ENCODE measurements at places on chromosomes 1 and 21. TPM values are rescaled to one million over a fixed set of nuclear protein-coding genes. Genes with fewer than 3 reads are reported as not detected.

UBE2U gene
- not detected for total RNA-seq

- DNase-seq = no peak
- no peak overlapping the region for H3K27ac ChIP-seq
- H3K36me3 ChIP-seq = peaks cover 3% of the 10 kb centered on the region
- no peaks in the 10 kb centered on the region for H3K27me3 ChIP-seq
- H3K4me3 ChIP-seq = no peak overlapping the region
These were observed 64.7 kb downstream of the NRIP1 start for GRCh38 chr21:15000081-15000480.

DNA sequence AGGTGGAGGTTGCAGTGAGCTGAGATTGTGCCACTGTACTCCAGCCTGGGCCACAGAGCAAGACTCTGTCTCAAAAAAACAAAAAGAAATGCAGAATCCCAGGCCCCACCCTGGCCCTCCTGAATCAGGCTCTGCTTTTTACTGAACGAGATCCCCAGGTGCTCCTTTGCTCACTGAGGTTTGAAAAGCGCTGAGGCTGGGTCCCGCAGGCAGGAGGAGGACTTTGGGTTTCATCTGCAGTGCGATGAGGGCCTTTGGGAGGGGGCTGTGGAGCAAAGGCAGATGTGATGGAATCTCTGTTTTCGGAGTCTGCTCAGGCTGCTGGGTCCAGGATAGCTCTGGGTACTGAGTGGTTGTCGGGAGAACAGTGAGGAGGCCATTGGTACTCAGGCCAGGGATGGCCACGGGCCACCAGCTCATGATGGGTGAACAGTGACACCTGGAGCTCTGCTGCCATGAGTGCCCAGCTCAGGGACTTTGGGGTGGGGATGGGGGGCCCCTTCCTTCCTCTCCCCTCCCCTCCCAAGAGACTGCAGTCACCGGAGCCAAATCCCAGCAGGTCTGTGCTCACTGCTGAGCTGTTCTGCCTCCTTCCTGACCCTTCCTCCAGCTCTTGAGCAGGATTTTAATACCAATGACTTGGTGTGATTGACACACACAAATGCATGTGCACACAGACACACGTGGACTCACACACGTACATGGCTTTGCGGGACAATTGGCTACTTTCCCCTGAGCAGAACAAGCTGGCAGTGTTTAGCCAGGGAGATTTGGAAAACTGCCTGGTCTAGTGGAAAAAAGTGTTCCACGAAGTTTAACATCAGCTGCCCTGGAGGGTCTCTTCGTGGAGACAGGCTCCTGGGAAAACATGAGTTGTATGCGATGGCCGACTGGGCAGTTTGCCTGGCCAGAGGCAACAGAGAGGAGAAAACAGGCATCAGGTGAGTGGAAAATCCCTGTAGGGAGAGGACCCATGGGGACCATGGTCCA is 3.6 kb upstream of the DHRS3 start:
- peaks cover 25% of the 10 kb centered on the region for H3K4me1 ChIP-seq
- H3K36me3 ChIP-seq = no peaks in the 10 kb centered on the region
- no peaks in the 10 kb centered on the region for H3K27me3 ChIP-seq
- peak overlapping the region; percentile 96 for H3K27ac ChIP-seq
- no peak overlapping the region for H3K4me3 ChIP-seq

- H3K27ac ChIP-seq = peak overlapping the region; percentile 59
- no peak overlapping the region for H3K4me3 ChIP-seq
- H3K36me3 ChIP-seq = no peaks in the 10 kb centered on the region
- H3K27me3 ChIP-seq = no peaks in the 10 kb centered on the region
- DNase-seq = no peak
These were observed 145.4 kb downstream of the SLC45A1 start for GRCh38 chr1:8463144-8463927.

DNA sequence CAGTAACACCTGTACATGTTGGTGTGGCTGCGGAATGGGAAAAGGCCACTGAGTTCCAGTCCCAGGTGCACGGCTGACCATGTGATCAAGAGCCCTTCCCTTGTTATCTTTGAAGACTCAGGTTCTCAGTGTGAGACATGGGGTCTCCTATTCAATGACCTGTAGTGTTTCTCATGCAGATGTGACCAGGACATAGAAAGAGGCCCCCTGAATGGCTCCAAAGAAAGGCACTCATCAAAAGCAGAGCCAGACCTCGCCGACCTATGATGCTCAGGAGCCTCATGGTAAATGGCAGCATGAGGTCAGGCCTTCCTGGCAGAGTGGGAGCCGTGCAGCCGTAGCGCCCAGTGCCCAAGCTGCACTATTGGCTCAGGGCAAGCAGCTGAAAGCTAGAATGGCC is 42.3 kb upstream of the HAO2 start:
- peaks cover 19% of the 10 kb centered on the region for H3K4me1 ChIP-seq
- no peaks in the 10 kb centered on the region for H3K36me3 ChIP-seq

GRCh38 chr1:45319761-45320160 is 6.9 kb upstream of the HPDL start:
- H3K4me3 ChIP-seq = no peak overlapping the region
- no peaks in the 10 kb centered on the region for H3K4me1 ChIP-seq
- H3K27me3 ChIP-seq = no peaks in the 10 kb centered on the region

DNA sequence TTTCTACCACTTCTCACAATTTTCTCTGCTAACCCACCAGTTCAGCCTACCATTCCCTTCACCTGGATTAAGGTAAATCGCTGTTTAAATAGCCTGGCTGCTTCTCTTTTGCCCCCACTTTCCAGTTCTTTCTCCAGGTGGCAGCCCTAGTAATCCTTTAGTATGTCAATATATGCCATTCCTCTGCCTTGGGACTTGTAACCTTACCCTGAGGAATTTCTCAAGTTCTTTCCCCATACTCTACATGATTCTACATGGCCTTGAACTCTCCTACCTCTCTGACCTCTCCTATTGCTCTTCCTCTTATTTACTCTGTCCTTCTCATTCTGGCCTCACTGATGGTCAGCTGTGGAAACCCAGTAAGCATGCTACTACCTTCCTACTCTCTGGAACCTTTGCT is 546.0 kb downstream of the PLA2G4A start:
- no peaks in the 10 kb centered on the region for H3K4me1 ChIP-seq
- H3K4me3 ChIP-seq = no peak overlapping the region
- no peak for DNase-seq
- no peaks in the 10 kb centered on the region for H3K36me3 ChIP-seq

GRCh38 chr1:234861024-234861620 is 251.1 kb upstream of the IRF2BP2 start:
- H3K4me3 ChIP-seq = no peak overlapping the region
- H3K36me3 ChIP-seq = no peaks in the 10 kb centered on the region
- no peaks in the 10 kb centered on the region for H3K27me3 ChIP-seq
- H3K27ac ChIP-seq = no peak overlapping the region
- H3K4me1 ChIP-seq = peaks cover 5% of the 10 kb centered on the region
- no peak for DNase-seq

GRCh38 chr1:40664791-40665190 is 691 bp downstream of the RIMS3 start:
- no peaks in the 10 kb centered on the region for H3K36me3 ChIP-seq
- H3K4me3 ChIP-seq = peak overlapping the region; percentile 87
- DNase-seq = no peak
- H3K27ac ChIP-seq = no peak overlapping the region
- H3K4me1 ChIP-seq = peaks cover 14% of the 10 kb centered on the region
- no peaks in the 10 kb centered on the region for H3K27me3 ChIP-seq

FAM3B gene
- not detected for total RNA-seq

DNA sequence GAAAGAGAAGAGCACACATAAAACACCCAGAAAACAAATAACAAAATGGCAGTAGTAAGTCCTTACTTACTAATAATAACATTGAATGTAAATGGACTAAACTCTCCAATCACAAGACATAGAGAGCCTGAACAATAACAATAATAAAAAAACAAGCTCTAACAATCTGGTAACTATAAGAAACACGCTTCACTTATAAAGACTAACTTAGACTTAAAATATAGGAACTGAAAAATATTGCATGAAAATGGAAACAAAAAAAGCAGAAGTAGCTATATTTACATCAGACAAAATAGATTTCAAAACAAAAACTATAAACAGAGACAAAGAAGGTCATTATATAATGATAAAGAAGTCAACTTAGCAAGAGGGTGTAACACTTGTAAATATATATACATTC is 83.1 kb upstream of the LYPLAL1 start:
- DNase-seq = no peak
- no peaks in the 10 kb centered on the region for H3K36me3 ChIP-seq

GRCh38 chr1:210129092-210129491 is 103.5 kb upstream of the SERTAD4 start:
- H3K4me1 ChIP-seq = no peaks in the 10 kb centered on the region
- DNase-seq = no peak
- no peaks in the 10 kb centered on the region for H3K36me3 ChIP-seq
- peaks cover 27% of the 10 kb centered on the region for H3K27me3 ChIP-seq
- H3K4me3 ChIP-seq = no peak overlapping the region

DNA sequence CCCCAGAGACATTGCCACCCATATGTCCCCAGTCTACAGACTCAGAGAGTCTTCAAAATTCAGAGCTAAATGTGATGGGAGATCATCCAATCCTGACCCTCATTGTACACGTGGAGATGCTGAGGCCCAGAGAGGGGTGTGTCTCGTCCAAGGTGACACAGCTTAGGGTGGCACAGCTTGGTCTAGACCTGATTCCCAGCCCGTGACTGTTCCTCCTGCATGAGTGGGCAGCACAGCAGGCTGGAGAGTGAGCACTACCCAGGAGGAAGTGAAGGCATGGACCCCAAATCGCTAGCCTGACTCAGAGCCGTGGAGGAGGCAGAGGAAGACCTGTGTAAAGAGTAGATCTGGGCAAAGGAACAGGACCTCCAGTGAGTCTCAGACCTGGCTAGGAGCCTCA is 16.4 kb downstream of the S100A7 start:
- H3K27ac ChIP-seq = no peak overlapping the region
- H3K36me3 ChIP-seq = peaks cover 2% of the 10 kb centered on the region
- peaks cover 3% of the 10 kb centered on the region for H3K4me1 ChIP-seq
- DNase-seq = no peak
- H3K4me3 ChIP-seq = no peak overlapping the region

MOB3C gene
- 13.3 TPM for total RNA-seq

LAMC1 gene
- 0.70 TPM for total RNA-seq

GRCh38 chr21:18468790-18469189 is 65.2 kb upstream of the TMPRSS15 start:
- H3K36me3 ChIP-seq = no peaks in the 10 kb centered on the region
- no peak for DNase-seq
- H3K27me3 ChIP-seq = no peaks in the 10 kb centered on the region
- H3K4me1 ChIP-seq = no peaks in the 10 kb centered on the region

SHE gene
- 0.13 TPM for total RNA-seq

DNA sequence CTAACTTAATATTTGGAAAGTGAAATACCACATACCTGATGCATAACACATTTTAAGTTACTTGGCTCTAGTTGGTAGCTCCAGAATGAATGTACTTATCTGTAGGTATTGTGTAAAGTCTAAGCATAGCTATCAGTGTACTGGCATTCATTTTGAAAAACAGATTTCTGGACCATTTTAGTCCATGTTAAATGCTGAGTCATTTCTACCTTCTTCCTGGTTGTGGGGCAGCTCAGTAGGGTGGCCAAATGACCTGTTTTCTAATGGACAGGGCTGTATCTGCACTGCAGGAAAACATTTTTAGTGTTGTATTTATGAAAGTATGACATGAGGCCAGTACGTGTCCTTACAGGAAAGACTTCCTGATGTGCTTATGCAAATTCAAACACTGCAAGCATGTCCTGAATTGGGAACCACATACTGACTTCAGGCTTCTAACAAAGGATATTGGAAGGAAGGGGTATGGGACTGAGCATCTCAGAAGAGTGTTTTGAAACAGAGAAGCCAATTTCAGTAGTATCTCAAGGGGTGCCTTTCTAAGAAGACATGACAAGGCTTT is 300.3 kb upstream of the B3GALT2 start:
- DNase-seq = no peak
- H3K36me3 ChIP-seq = peaks cover 2% of the 10 kb centered on the region
- peak overlapping the region; percentile 72 for H3K27ac ChIP-seq

DNA sequence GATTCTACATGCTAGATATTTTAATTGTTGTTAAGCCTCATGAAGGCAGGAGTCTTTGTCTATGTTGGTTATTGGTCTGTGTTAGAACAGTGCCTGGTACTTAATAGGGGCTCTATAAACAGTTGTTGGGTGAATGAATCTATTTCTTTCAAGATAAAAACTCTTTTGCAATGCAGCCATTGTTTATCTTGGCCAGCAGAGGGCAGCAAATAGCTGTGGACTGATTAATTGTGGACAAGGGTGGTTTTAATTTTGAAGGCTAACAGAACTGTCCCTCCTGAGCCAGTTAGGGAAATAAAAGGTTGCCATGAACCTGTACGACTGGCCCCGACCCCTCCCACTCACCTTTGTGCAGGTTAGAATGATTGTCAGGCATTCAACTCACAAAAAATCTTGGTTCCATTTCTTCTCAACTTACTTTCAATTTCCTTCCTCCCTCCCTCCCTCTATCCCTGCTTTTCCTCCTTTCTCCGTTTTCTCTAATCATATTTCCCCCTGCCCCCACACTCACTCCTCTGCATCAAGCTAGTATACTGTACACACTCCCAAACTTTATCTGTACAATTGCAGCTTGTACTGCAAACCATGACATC is 66.3 kb upstream of the DIRAS3 start:
- H3K4me1 ChIP-seq = peaks cover 4% of the 10 kb centered on the region
- no peaks in the 10 kb centered on the region for H3K36me3 ChIP-seq
- peak overlapping the region; percentile 50 for H3K4me3 ChIP-seq
- no peak for DNase-seq
- H3K27me3 ChIP-seq = peaks cover 39% of the 10 kb centered on the region
- H3K27ac ChIP-seq = no peak overlapping the region

DNA sequence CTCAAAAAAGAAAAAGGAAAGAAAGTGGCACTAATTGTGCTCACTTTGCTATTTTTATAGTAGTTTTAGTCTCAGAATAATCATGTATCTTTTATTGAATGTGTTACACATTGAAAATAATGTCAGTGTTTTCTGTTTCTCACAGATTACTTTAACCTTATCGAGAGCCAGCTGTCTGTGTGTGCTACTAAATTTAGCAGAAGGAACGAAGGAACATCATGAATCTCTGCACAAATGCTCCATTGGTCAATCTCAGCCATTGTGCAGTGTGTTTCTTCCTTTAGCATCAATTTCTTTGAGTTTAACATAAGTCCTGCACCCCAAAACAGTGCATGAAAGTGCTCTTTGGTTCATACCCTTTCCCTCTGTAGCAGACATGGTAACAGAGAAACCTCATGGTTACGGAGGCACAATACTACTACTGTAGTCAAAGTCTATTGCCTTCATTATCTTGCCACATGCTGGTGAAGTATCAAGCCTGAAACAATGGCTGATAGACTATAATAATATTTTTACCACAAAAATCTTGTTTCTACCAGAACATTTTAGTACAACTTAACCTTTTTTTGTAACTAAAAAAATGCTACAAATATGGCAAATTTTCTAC is 310.0 kb downstream of the HMCN1 start:
- no peak overlapping the region for H3K27ac ChIP-seq
- H3K4me3 ChIP-seq = no peak overlapping the region
- no peaks in the 10 kb centered on the region for H3K36me3 ChIP-seq

GRCh38 chr1:70066711-70067110 is 138.7 kb downstream of the LRRC40 start:
- no peak overlapping the region for H3K4me3 ChIP-seq
- no peaks in the 10 kb centered on the region for H3K36me3 ChIP-seq
- no peaks in the 10 kb centered on the region for H3K4me1 ChIP-seq
- H3K27me3 ChIP-seq = no peaks in the 10 kb centered on the region
- no peak overlapping the region for H3K27ac ChIP-seq

GRCh38 chr1:117611894-117612483 is 6.1 kb downstream of the TENT5C start:
- H3K4me3 ChIP-seq = peak overlapping the region; percentile 45
- H3K4me1 ChIP-seq = peaks cover 82% of the 10 kb centered on the region
- no peak for DNase-seq
- no peaks in the 10 kb centered on the region for H3K27me3 ChIP-seq
- peaks cover 7% of the 10 kb centered on the region for H3K36me3 ChIP-seq

CELA3B gene
- total RNA-seq = not detected

All from T-helper 17 cell (primary cell).